ENCODE measurements at places on chromosomes 5 and 9.

DNA sequence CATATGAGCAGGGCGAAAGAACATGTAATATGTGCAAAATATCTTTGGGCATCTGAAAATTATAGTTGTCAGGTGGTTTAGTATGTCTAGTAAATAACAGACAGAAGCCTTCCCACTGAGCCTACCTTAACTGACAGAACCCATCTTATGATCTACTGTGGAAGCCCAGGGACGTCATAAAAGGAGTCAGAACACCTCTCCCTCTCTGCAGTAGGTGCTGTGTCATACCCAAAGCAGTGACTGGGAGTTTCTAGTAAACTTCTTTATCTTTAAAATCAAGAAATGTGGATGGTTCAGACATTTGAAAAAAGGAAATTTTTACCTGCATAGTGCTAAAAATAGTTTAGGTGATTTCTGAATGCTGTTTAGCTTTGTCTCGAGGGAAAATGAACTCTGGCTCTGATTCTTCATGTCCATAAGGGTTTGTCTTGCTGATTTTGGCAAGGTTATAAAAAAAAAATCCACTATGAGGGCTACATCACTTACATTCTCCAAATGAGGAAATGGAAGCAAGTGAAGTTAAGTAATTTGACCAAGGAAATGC, 104.0 kb downstream of the NUDT12 start:
- no peaks in the 10 kb centered on the region for H3K27me3 ChIP-seq
- no peaks in the 10 kb centered on the region for H3K36me3 ChIP-seq
- H3K27ac ChIP-seq, result no peak overlapping the region
- H3K4me1 ChIP-seq, result no peaks in the 10 kb centered on the region
- no peak overlapping the region for H3K4me3 ChIP-seq

DNA sequence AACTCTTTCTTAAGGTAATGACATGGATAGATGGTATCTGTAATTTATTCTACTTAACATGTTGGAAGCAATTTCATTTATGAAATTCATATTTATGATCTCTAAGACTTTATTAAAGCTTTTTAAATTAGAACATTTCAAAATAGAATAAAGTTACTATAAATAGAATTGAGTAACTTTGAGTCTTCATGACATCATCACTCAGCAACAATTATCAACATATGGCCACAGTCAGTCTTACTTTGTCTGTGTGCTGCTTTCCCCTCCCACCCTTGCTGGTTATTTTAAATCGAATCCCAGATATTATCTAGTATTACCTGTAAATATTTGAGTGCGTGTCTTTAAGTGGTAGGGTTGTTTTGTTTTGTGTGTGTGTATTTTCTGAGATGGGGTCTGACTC, 65.2 kb downstream of the IPO11 start:
- no peak overlapping the region for H3K4me3 ChIP-seq
- H3K4me1 ChIP-seq, result no peaks in the 10 kb centered on the region
- no peaks in the 10 kb centered on the region for H3K36me3 ChIP-seq
- no peak for DNase-seq

- H3K27ac ChIP-seq, result no peak overlapping the region
- no peaks in the 10 kb centered on the region for H3K27me3 ChIP-seq
- no peak overlapping the region for H3K4me3 ChIP-seq
- no peaks in the 10 kb centered on the region for H3K36me3 ChIP-seq
Observed at GRCh38 chr9:108838017-108838416, 17.8 kb downstream of the ACTL7B start.

DNA sequence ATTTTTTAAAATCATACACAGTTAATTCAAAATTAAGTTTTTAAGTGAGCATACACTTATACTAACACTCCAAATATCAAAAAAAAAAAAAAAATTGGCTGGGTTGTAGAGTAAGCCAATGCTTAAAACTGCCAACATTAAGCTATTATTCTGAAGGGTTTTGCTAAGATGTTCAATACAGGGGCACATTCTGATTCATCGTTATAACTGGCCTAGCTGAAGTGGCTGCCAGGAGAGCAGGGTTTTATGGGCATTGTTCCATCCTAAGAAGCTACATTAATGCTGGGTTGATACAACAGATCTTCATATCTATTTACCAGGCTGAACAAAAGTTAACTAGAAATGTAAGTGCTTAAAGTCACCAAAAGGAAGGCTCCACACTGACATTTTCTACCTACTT, 13.4 kb downstream of the ELAVL2 start:
- H3K4me3 ChIP-seq, result no peak overlapping the region
- H3K4me1 ChIP-seq, result no peaks in the 10 kb centered on the region
- DNase-seq, result no peak
- H3K27me3 ChIP-seq, result no peaks in the 10 kb centered on the region

GRCh38 chr5:59335544-59335943, 558.0 kb downstream of the PDE4D start:
- DNase-seq, result no peak
- H3K27me3 ChIP-seq, result no peaks in the 10 kb centered on the region
- no peak overlapping the region for H3K27ac ChIP-seq
- H3K36me3 ChIP-seq, result no peaks in the 10 kb centered on the region

DNA sequence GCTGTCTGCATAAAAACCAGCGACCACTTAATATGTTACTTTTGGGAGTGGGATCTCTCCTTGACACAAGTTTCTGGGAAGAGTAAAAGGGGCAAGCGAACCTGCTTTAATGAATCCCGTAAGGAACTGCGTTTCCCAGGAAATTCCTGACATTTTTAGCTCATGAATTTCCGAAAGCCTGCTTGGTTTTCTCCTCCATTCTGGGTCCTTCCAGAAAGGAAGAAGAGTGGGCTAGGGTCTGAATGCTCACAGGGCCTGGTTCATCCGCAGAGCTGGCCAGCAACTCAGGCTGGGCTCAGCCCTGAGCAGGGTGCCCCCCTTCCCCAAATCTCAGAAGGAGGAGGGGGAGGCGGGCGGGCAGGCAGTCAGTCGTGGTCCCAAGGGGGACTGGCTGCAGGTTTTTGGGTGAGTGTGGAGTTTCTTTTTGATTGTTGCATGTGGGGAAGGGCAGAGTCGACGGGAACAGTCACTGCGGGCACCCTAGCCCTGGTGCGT, 1.2 kb upstream of the PURA start:
- H3K36me3 ChIP-seq, result no peaks in the 10 kb centered on the region
- H3K4me1 ChIP-seq, result no peaks in the 10 kb centered on the region
- DNase-seq, result no peak
- H3K27me3 ChIP-seq, result no peaks in the 10 kb centered on the region
- peak overlapping the region; percentile 84 for H3K4me3 ChIP-seq

- peak overlapping the region; percentile 75 for H3K27ac ChIP-seq
- H3K36me3 ChIP-seq, result no peaks in the 10 kb centered on the region
- no peaks in the 10 kb centered on the region for H3K4me1 ChIP-seq
- no peak overlapping the region for H3K4me3 ChIP-seq
- DNase-seq, result no peak
Observed at GRCh38 chr5:180332051-180332517, 21.1 kb downstream of the GFPT2 start.

- no peak overlapping the region for H3K27ac ChIP-seq
- DNase-seq, result no peak
- H3K36me3 ChIP-seq, result no peaks in the 10 kb centered on the region
- H3K27me3 ChIP-seq, result no peaks in the 10 kb centered on the region
- H3K4me1 ChIP-seq, result no peaks in the 10 kb centered on the region
- H3K4me3 ChIP-seq, result no peak overlapping the region
Observed at GRCh38 chr5:23476580-23476979, 30.8 kb upstream of the PRDM9 start.
